ENCODE measurements at places on chromosomes 3 and 15.

DNA sequence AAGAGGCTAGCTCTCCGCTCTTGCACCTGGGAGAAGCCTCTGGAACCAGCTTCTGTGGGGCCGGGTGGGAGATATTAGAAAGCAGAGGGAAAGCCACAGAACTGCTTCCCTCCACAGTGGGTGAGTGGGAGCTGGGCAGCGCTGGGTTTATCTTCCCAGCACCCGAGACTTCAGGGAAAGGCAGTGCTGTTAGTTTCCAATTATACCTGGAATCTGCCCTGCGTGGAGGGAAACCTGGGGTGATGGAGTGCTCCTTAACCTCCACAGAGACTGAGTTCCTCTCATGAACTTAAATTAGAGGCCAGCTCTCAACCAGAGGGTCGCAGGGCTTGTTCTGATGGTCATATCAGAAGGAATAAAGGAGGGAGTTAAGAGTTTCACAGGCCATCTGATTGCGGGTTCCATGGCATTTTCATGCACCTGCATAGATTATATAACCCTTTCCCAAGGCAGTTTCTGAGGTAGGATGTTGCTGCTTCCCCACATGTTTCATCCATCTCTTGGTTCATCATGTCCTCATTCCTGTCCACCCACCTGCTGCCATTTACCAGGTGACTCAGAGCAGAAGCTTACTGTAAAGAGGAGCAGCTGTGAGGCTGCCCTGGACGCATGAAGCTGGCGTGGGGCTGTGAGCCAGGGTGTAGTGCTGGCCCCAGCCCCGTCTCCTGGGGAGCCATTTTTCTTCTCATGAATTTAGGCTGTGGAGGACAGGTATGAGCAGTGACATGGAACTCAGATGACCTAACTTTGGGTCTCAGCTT, 42.5 kb downstream of the CA12 start:
- no peak for DNase-seq

- no peak for DNase-seq
Measured at GRCh38 chr3:71725271-71725991, at the start of gene EIF4E3. TSS of gene EIF4E3 (minus strand) at chr3:71725402. CDS start at chr3:71725367, 35 bp downstream.

DNA sequence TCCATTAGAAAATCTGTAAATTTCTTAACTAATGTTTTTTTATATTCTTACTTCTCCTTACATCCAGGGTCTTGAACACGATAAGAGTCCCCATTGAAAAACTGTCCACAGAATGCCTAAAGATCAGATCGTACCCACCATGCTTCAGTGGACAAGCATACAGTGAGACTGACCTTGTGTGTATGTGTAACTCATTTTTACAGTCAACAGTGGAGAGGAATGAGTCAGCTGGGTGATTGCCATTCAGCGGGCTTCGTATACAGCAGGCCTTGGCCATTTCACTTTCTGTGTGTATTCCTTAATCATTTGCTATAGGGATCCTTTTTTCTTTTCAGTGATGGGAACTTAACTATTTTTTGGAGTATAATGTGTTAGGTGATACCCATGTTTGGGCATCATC, 10.6 kb downstream of the PARP14 start:
- DNase-seq, result no peak

DNA sequence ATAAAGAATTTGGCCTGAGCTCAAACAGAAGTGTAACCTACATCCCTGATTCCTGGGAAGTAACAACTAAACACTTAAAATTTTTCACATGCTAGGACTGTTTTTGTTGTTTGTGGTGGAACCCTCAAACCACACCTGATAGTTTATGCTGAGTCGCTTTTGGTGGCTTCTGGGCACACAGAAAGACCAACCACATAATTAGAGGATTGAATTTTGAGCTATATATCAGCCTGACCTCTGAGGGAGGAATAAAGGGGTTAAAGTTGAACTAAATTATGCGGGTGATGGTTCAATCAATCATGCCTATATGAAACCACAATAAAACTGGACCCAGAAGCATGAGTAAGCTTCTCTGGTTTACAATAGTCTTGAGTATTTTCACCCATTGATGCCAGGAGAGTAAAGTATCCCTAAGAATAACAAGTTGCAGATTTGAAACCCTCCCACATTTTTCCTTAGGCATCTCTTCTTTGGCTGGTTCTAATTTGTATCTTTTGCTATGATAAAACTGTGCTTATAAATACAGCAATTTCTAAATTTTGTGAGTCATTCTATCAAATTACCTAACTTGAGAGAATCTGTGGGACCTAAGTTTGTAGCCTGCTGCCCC, 1304.5 kb upstream of the GBE1 start:
- no peak for DNase-seq

GRCh38 chr3:139934613-139935015, 371 bp upstream of the CLSTN2 start:
- DNase-seq, result no peak

- no peak for DNase-seq
Measured at GRCh38 chr3:177882124-177882648, 654.0 kb upstream of the KCNMB2 start.

Data from HL-60 (cell line).